ENCODE measurements at places on chromosomes 5 and 9.
A peak's percentile ranks its signal among the peaks of the same experiment; 100 is the strongest.

- no peak for DNase-seq
Measured at GRCh38 chr9:95109456-95109855, 208.1 kb downstream of the FANCC start.

- no peak for DNase-seq
Measured at GRCh38 chr5:41465493-41466171, 44.8 kb downstream of the PLCXD3 start.

GRCh38 chr9:110031511-110032173, 176.3 kb downstream of the C9orf152 start:
- no peak for DNase-seq

GRCh38 chr5:31757806-31758205, 118.9 kb downstream of the PDZD2 start:
- DNase-seq, result no peak

DNA sequence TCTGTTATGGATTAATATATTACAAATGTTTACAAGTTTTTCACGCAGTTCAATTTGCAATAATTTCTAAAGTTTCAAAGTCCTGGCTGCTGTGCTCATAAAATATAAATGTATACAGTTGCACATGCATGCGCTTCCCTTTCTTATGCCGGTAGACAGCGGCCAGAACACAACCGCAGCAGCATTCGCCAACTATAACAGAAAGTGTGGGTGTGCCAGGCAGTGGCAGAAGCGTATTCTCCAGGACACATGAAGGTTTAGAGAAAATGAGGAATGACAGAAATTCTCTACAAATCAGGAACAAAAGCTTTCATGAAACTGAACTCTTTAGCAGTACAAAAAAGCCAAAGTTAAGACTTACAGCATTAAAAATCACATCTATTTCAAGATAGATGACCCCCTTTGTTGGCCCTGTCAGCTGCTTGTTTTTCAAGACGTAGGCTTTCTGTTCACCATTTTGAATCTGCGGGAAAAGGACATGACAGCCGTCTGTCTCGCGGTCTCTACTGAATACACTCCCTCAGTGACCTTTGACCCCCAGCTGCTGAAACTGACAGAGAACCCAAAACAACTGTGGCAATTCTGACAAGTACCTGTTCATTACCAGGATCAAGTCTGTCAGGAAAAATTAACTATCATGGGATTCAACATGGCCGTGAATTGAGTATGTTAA, 252.2 kb downstream of the SLF1 start:
- DNase-seq, result no peak

DNA sequence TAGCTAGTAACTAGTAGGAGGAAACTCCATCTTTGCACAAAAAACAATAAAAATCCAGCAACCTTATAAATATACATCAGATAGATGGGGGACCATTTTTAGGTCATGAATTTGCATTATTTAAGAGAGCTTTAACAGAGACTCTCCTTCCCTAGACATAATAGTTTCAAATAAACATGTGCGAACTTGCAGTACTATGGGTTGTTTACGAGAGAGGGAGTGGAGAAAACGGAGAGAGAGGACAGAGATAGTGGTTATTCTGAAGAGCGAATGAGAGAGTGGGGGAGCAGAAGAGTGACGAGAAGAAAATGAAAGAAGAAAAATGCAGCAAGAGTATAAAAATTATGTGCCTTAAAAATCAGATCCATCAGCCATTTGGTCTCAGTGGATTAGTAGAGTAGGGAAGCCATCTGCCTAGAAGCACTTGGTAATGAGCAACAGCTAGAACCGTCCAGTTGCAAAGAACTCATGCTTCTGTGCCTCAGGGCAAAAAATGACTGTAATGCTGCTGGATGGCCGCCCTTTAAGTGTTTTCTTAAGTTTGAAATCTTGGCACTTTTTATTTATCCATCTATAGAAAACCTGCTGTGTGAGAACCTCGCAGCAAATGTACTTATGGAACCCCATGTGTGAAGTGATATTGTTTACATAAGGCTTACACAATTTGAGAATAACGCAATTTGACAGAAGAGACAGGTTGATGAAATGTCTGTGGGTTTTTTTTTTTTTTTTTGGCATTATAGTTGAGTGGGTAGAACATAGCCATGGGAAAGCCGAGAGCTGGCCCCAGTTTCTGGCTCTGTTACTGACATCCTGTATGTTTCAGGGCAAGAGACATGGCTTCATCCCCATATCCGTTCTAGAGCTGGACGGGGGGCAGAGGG, 95.6 kb upstream of the ZNF608 start:
- DNase-seq, result no peak

- DNase-seq, result peak; percentile 14
Measured at GRCh38 chr5:43514025-43514424, 923 bp downstream of the C5orf34 start.

GRCh38 chr5:56963246-56963645, 11.3 kb upstream of the MIER3 start:
- no peak for DNase-seq

- DNase-seq, result no peak
Measured at GRCh38 chr5:66382152-66382551, 214.0 kb upstream of the MAST4 start.

DNA sequence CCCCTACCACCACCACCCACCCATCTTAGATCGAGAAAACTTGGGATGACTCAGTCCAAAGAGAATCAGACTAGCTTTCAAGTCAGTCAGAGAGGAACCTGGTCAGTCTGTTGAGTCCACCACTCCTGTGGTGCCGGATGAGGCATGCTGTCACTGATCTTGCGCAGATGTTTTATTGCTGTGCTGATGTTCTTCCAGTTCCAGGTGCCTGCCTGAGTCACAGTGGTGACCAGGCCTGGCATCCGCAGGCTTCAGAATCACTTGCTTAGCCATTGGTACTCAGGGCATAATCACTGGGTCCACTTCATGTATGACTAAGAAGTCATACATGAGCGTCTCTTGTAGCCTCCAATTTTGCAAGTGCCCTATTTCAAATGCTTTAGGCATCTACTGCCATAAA, 114.1 kb downstream of the MUSK start:
- DNase-seq, result no peak

- no peak for DNase-seq
Measured at GRCh38 chr5:90096415-90097081, 313.0 kb downstream of the CETN3 start.

Measured in hematopoietic multipotent progenitor cell treated with erythropoietin and hydrocortisone succinate and interleukin-3 and kit ligand, for 17 days (in vitro differentiated cells).